Endothelial cell (in vitro differentiated cells): ENCODE measurements at places on chromosomes 2 and 18.

GRCh38 chr2:45278365-45279078 lies 269.3 kb upstream of the SIX2 start:
- DNase-seq: no peak

- no peak for DNase-seq
These were observed 96.4 kb downstream of the DHRS9 start for GRCh38 chr2:169165791-169166190.

DNA sequence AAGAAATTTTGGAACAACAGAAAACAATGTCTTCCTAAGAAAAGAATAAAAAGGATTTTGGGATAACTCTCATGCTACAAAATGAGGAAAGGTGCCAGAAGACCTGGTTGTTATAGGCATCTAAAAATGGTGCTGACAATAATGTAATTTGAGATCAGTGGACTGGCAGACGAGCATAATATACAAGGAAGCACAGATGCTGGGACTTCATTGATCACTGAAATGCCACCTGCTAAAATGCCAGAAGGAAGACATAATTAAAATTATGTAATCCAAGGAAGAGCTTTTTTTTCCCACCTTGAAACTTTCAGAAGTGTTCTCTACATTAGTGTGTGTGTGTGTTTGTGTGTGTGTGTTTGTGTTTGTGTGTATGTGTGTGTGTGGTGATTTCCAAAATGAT lies 535.9 kb downstream of the XIRP2 start:
- no peak for DNase-seq

GRCh38 chr2:159101755-159102489 lies 133.5 kb downstream of the TANC1 start:
- no peak for DNase-seq

DNA sequence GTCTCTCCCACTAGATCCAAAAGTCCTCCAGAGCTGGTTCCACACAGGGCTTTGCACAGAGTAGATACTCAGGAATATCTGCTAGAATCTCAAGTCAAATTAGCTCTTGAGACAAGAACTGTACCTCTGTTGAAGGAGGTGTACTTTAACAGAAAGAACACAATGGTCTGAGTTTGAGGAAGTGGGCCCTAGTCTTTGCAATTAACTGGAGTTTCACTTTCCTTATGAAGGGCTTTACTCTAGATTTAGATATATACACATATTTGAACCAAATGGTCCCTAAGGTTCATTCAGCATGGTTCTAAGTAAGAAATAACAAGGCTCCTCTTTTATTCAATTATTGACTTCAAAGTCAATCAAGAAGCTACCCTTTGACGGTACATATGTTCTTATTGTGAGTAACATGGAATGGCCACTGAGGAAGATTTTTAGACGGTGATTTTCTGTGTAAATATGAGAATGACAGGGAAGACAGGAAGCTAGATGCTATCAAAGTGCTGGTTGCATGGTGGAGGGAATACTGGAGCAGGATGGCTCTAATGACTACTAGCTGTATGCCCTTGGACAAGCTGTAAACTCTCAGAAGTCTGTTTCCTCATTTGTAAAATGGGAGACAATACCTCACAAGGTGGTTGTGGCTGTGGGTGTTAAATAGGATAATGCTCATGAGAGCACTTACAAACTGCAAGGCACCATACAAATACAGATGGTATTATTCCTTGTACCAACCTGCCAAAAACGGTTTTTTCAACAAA lies 73.5 kb upstream of the SERTAD2 start:
- no peak for DNase-seq

- no peak for DNase-seq
These were observed 43.9 kb upstream of the STPG4 start for GRCh38 chr2:47198985-47199451.

DNA sequence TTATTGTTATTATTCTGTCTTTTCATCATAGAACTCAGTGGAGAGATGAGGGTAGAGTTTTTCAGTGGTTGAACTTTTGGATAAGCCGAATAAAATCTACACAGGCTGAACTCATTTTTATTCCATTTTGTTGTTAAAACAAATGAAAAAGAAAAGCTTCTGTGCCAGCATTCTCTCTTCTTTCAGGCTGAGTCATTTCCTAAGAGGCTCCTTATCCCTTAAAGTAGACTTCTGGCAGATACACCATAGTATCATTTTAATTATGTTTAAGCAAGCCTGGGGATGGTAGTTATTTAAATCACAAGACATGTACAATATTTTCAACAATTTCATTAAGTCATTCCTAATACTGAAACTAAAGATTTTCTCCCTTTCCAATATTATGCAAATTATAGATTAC lies 1364.0 kb upstream of the NRXN1 start:
- DNase-seq: no peak

GRCh38 chr2:109337221-109337620 lies 208.2 kb downstream of the SH3RF3 start:
- DNase-seq: no peak

- DNase-seq: no peak
These were observed 147.8 kb upstream of the FHL2 start for GRCh38 chr2:105546628-105546974.

GRCh38 chr2:218879776-218880101 lies 913 bp upstream of the WNT10A start:
- no peak for DNase-seq

DNA sequence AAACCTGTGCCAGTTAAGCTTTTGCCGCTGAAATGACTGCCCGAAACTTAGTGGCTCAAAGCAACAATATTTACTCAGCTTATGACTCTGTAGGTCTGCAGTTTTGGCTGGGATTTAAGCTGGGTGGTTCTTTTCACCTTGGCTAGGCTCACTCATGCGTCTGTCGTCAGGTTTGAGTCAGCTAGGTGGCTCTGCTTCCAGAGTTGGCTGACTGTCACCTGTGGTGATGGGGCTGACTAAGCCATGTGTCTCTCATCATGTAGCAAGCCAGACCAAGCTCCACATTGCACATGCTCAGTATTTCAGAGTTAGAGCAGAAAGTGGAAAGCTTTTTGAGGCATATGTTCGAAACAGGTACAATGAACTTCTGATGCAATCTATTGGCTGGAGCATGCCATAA lies 354.8 kb downstream of the MEIS1 start:
- no peak for DNase-seq

- DNase-seq: no peak
These were observed 3.5 kb upstream of the TUBB6 start for GRCh38 chr18:12304351-12305210.
